ENCODE measurements at places on chromosomes 12 and 14.
A peak's percentile ranks its signal among the peaks of the same experiment; 100 is the strongest.

DNA sequence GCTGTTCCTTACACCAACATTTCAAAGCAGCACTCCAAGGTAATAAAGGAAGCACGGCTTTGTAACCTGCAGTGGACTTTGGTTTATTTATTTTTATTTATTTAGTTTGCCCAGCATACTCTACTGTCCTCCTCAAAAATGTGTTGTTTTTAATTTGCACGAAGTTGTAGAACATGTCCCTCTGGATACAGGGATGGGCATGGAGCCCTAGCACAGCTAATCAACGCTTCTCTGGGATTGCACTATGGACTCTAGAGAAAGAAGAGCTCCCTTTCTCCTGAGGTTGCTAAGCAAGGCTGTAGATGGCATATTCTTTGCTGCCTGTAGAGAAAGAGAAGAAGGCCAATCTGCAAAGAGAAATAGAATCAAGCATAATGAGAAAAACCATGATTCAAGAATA, 5.9 kb upstream of the ANAPC5 start:
- no peak for DNase-seq

DNA sequence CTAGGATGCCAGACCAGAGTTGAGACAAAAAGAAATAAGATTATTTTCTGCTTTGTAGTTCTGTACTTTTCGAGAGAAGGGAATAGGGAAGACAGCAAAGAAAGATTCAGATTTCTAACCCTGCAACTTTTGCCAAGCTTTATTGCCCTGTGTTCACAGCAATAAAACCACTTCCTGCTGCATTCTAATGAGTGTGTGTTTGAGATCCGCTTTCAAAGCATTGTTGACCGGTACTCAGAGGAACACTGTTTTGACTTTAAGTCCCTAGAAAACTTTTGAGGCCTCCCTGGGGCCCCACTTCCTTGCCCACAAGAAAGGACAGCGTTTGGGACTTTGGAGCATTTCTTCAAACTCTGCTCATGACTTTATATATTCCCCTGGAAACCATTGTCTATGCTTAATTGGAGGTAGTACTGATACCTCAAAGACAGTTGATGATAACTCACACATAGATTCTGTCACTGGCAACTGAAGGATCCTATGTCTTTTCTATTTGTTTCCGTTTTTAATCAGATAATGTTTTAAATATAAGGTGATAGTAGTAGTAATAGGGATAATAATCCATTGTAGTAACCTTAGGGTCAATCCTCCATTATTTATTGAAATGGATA, 1.3 kb downstream of the RNASE6 start:
- peak; percentile 66 for DNase-seq

- DNase-seq, result no peak
Observed at GRCh38 chr14:85675957-85676356, 146.0 kb downstream of the FLRT2 start.

DNA sequence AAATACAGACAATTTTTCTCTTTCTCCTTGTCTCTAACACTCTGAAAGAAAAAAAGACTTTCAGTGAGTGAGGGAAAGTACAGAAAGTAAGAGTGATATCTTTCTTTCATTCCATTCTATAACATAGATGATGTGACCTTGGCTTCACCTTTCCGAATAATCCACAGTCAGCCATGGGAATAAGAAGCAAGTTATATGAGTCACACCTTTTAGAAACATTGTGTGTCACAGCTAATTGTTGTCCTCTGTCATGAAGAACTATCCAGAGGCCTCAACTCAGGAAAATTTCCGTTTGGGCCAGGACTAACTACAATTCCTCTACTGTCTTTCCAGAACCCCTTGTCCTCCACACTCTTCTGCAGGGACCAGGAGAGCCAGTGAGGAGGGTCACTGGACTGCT, 209.7 kb upstream of the FAR2 start:
- no peak for DNase-seq

GRCh38 chr14:32709027-32709426, 229.7 kb upstream of the NPAS3 start:
- DNase-seq, result no peak

GRCh38 chr12:122481861-122482260, 18.9 kb downstream of the ZCCHC8 start:
- no peak for DNase-seq

DNA sequence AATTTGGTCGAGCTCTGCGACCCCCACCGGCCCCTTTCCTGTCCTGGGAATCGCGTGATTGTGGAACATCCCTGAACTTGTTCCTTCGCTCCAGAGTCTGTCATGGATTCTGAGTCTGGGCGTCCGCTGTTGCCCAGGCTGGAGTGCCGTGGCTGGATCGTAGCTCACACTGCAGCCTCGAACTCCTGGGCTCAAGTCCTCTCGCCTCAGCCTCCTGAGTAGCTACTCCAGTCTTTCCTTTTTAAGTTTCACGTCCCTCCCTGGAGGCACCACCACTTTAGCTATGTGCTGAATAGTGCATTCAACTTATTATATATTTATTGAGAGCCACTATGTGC, 698 bp downstream of the ACOT6 start:
- DNase-seq, result no peak

- no peak for DNase-seq
Observed at GRCh38 chr12:106138633-106139421, at the start of gene NUAK1. NUAK1 (minus strand) TSS chr12:106138954; CDS start chr12:106138653, 301 bp downstream.

GRCh38 chr12:130461447-130461815, 123.7 kb downstream of the PIWIL1 start:
- DNase-seq, result no peak

DNA sequence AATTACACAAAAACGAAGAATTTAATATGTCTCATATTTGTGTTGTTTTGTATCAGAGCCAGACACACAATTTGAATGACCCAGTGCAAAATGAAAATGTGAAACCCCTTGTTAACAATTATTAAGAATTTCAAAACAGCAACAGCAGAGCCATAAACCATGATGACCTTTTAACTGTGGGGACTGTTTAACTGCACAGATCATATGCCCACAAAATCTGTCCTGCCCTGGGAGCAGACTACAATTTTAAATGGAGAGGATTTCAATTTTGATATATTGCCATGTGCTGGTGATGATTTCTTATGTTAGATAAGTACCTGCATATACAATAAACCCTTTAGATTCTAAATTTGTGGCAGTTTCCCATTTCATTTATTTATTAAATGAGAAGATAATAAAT, 455.5 kb upstream of the MGAT4C start:
- DNase-seq, result no peak

GRCh38 chr14:58813745-58814144, 176.0 kb downstream of the DACT1 start:
- no peak for DNase-seq

GRCh38 chr12:93741659-93742109, 64.5 kb downstream of the CRADD start:
- DNase-seq, result no peak

DNA sequence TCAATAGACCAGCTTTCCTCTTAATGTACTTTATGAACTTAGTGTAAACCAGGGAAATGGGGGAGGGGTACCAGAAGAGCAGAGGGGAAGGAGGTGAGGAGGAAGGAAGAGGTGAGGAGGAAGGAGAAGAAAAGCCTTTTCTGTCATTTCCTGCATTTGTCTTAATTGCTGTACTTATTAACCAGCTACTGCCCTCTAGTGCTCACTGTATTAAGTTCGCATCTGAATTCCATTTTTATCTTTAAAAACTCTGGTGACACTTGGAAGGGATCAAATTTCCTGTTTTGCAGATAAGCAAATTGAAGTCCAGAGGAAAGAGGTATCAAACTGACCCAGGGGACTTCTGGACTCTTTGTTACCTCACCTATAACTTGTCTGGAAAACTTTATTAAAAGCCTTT, 22.2 kb downstream of the MANSC1 start:
- DNase-seq, result peak; percentile 78

GRCh38 chr12:113070117-113070906, 13.8 kb downstream of the DTX1 start:
- DNase-seq, result peak; percentile 94

- no peak for DNase-seq
Observed at GRCh38 chr14:32784405-32784804, 154.3 kb upstream of the NPAS3 start.

DNA sequence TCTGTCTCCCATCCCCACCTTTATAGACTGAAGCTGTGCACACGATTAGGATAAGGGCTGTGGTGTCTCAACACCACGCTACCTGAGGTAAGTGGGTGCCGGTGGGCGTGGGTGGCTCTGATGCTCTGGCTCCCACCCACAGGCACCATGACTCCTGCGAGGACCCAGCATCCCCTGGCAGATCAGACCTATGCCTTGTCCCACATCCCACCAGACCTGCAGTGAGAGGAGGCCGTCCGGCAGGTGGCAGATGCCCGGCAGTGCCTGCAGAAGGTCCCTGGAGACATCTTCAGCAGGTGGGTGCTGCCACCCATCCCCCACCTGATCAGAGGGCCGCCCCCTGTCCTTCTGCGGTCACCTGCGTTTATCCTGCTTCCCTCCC, 104.4 kb upstream of the PRB2 start:
- no peak for DNase-seq

DNA sequence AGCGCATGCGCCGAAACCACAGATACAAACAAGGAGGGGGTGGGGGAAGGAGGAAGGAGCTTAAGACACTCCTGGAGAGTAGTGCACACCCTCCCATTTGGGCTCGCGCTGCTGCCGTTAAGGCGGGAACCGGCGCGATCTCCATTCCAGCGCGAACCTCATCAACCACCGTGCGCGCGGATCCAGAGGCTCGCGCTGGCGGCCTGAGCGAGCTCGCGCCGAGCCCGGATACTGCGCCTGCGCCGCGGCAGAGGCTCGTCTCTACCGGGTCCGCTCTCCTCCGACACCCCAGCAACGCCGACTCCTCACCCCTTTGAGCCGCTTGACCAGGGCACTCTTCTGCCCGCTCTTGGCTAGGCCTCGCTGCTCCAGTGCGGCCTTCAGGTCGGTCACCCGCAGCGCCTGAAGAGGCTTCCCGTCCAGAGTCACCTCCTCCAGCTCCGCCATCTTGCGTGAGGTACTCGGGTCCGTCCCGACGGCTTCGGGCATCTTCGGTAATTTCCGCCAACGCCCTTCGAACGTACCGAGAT, at the start of gene ACIN1:
ACIN1 (minus strand) TSS at position 471 of the 530 bp plus-strand sequence; CDS start at position 447, 24 bp downstream.
- DNase-seq, result peak; percentile 98

- no peak for DNase-seq
Observed at GRCh38 chr12:51889216-51890132, 1.6 kb downstream of the ANKRD33 start.

DNA sequence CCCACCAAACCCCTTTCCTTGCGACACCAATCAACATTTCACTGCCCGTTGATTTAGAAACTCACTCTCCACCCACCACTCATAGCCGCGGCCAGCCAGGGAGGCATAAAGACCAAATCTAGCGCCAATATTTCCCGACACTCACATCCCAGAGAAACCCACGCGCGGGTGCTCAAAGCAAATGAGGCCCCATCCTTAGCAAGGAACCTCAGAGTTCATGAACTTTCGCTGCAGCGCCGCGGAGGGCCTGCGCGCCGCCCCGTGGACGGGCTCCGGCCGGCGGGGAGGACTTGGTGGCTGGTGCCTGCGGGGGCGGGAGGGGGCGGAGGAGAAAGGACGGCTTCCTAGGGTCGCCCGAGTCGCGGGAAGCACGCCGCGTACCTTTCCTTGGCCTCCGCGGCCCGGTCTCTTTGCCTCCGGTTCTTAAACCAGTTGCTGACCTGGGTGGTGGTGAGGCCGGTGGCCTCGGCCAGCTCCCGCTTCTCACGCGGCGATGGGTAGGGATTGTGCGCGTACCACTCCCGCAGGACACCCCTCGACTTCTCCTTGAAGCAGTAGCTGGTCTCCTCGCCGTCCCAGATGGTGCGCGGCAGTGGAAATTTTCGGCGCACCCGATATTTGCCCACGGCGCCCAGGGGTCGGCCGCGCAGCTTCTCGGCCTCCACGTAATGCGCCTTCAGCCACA, 886 bp downstream of the SIX1 start:
- no peak for DNase-seq

- DNase-seq, result peak; percentile 45
Observed at GRCh38 chr12:31702047-31702446, 26.8 kb downstream of the AMN1 start.

DNA sequence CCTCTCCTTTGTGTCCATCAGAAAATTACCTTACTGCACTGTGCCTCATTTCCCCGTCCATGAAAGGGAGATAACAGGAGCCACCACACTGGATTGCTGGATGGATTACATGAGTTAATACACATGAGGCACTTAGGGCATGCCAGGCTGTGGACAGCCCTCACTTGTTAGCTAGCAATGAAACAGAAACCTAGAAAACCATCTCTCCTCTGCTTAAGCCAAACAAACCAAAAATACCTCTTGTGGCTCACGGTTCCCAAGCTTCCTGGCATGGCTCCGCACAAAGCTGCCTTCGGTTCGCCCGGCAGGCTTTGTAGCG, 660 bp upstream of the HCFC2 start:
- no peak for DNase-seq

- DNase-seq, result no peak
Observed at GRCh38 chr12:33044447-33044846, 147.9 kb upstream of the PKP2 start.

DNA sequence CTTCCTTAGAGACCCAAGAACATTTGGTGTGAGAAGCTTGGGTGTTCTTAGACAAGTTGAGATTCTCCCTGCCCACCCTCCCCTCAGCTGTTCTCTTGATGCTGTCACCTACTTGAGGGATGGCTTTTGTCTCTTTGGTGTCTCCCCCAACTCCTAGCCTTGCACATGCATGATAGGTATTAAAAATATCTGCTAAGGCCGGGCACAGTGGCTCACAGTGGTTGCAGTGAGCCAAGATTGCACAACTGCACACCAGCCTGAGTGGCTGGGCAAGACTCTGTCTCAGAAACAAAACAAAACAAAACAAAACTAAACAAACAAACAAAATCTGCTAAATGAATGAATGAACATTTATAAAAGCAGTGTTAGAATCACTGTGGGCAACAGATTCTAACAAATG, 261.1 kb downstream of the AKAP6 start:
- DNase-seq, result no peak

GRCh38 chr14:79564371-79564770, 646.9 kb downstream of the DIO2 start:
- DNase-seq, result no peak

DNA sequence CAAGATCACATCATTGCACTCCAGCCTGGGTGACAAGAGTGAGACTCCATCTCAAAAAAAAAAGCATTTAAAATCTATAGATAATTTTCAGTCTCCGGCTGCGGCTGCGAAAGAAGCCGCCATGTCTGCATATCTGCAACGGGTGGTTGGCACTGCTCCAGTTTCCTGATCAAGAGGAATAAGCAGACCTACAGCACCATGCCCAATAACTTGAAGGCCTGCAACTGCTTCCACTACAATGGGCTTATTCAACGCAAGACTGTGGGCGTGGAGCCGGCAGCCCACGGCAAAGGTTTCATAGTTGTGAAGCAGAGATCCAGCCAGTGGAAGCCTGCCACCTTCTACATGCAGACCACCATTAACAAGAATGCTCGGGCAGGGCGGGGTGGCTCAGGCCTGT, 30.6 kb upstream of the EID3 start:
- no peak for DNase-seq

GRCh38 chr14:105283899-105284298, 16.9 kb downstream of the BRF1 start:
- no peak for DNase-seq

- DNase-seq, result no peak
Observed at GRCh38 chr14:52391881-52392615, 77.9 kb downstream of the PTGER2 start.

GRCh38 chr12:57332646-57333312, 81.8 kb upstream of the STAC3 start:
- DNase-seq, result no peak

GRCh38 chr14:95289323-95290010, 30.2 kb downstream of the CLMN start:
- no peak for DNase-seq

GRCh38 chr14:103472939-103473338, 49.7 kb downstream of the CKB start:
- DNase-seq, result no peak

- no peak for DNase-seq
Observed at GRCh38 chr14:68458840-68459469, 333.9 kb downstream of the ZFP36L1 start.

GRCh38 chr12:87385322-87385721, 643.9 kb downstream of the C12orf50 start:
- DNase-seq, result no peak

Measured in common myeloid progenitor, CD34-positive (primary cell).